Neuronal stem cell (in vitro differentiated cells): ENCODE measurements at places on chromosomes 12 and 14.

DNA sequence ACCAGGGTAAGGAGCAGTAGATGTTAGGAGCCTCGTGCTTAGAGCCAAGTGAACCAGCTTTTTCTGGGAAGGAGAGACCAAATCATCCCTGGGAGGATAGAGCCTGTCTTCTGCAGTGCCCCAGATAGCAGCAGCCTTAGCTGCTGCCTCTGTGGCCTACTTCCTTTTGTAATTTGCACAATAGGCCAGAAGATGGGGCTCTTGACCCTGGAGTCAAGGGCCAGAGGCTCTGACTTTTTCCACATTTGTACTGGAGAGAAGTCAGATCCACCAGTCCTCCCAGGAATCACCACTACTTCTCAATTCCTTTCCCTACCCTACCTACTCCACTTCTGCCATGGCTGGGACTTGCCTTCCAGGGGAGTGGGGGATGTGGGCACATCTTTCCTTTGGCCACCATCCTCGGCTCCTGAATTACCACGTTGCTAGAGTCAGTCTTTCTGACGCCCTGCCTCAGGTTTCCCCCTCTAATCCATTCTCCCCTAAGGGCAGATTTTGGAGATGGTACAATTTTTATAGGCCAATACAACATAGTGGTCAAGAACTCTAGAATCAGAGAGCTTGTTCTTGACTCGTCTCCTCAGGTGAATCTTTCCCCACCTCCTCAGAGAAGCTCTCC is 3.3 kb upstream of the SLC4A8 start:
- H3K36me3 ChIP-seq, result no peaks in the 10 kb centered on the region
- peaks cover 10% of the 10 kb centered on the region for H3K4me1 ChIP-seq
- no peaks in the 10 kb centered on the region for H3K27me3 ChIP-seq
- DNase-seq, result peak; percentile 69

GRCh38 chr12:32446316-32447119 is 47.2 kb downstream of the FGD4 start:
- no peaks in the 10 kb centered on the region for H3K36me3 ChIP-seq
- H3K27me3 ChIP-seq, result no peaks in the 10 kb centered on the region
- DNase-seq, result no peak
- H3K4me1 ChIP-seq, result peaks cover 9% of the 10 kb centered on the region
- no peak overlapping the region for H3K4me3 ChIP-seq
- peak overlapping the region; percentile 18 for H3K27ac ChIP-seq

- no peaks in the 10 kb centered on the region for H3K36me3 ChIP-seq
- H3K4me1 ChIP-seq, result peaks cover 40% of the 10 kb centered on the region
- no peak for DNase-seq
- H3K27me3 ChIP-seq, result no peaks in the 10 kb centered on the region
- no peak overlapping the region for H3K4me3 ChIP-seq
These were observed 67.2 kb upstream of the PTGR2 start for GRCh38 chr14:73784181-73784987.

- no peaks in the 10 kb centered on the region for H3K4me1 ChIP-seq
- no peak for DNase-seq
- H3K27me3 ChIP-seq, result no peaks in the 10 kb centered on the region
- no peaks in the 10 kb centered on the region for H3K36me3 ChIP-seq
These were observed 138.0 kb downstream of the ANO2 start for GRCh38 chr12:5807090-5807414.

- no peaks in the 10 kb centered on the region for H3K36me3 ChIP-seq
- H3K27me3 ChIP-seq, result no peaks in the 10 kb centered on the region
These were observed 34.8 kb downstream of the PLXNC1 start for GRCh38 chr12:94182986-94183707.

- H3K4me3 ChIP-seq, result no peak overlapping the region
- H3K27ac ChIP-seq, result no peak overlapping the region
- H3K36me3 ChIP-seq, result no peaks in the 10 kb centered on the region
- peaks cover 2% of the 10 kb centered on the region for H3K4me1 ChIP-seq
- no peaks in the 10 kb centered on the region for H3K27me3 ChIP-seq
These were observed 118.7 kb upstream of the TMCC3 start for GRCh38 chr12:94769047-94769420.

GRCh38 chr12:94987076-94987669 is 16.3 kb downstream of the NDUFA12 start:
- H3K4me1 ChIP-seq, result peaks cover 7% of the 10 kb centered on the region
- H3K4me3 ChIP-seq, result no peak overlapping the region
- H3K36me3 ChIP-seq, result peaks cover 4% of the 10 kb centered on the region
- no peak overlapping the region for H3K27ac ChIP-seq

GRCh38 chr12:54840244-54840865 is 14.0 kb upstream of the MUCL1 start:
- H3K27ac ChIP-seq, result no peak overlapping the region
- H3K36me3 ChIP-seq, result no peaks in the 10 kb centered on the region
- H3K27me3 ChIP-seq, result no peaks in the 10 kb centered on the region
- no peak overlapping the region for H3K4me3 ChIP-seq
- H3K4me1 ChIP-seq, result no peaks in the 10 kb centered on the region

GRCh38 chr12:89907659-89908058 is 199.0 kb upstream of the ATP2B1 start:
- no peaks in the 10 kb centered on the region for H3K36me3 ChIP-seq
- H3K4me1 ChIP-seq, result no peaks in the 10 kb centered on the region
- H3K27me3 ChIP-seq, result no peaks in the 10 kb centered on the region
- no peak overlapping the region for H3K4me3 ChIP-seq

- no peaks in the 10 kb centered on the region for H3K36me3 ChIP-seq
- H3K4me3 ChIP-seq, result no peak overlapping the region
- no peaks in the 10 kb centered on the region for H3K27me3 ChIP-seq
- peaks cover 11% of the 10 kb centered on the region for H3K4me1 ChIP-seq
These were observed 122.3 kb downstream of the MON2 start for GRCh38 chr12:62588916-62589315.

DNA sequence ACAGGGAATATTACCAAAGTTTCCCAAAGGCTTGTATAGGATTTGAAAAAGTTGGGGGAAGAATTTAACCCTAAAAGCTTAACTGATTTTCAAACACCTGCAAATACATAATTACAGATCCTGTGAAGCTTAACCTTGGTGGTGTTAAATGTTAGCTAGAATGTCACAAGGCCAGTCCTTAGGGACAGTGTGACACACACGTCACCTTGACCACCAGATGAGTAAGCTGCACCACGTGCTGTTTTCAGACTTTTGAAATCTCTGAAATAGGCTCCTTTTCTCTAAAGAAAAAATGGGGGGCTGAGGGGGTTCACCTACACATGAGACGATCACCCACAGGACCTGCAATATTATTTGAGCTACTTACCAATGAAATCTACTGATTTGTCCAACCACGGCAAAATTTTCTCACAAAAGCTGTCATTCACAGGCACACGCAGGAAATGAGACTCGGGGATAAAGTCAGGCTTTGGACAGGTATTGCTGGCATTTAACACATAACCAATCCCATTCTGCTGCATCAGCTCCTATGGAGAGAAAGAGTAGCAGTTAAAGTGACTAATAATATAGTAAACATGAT is 75.9 kb downstream of the DUSP16 start:
- no peak for DNase-seq
- no peak overlapping the region for H3K4me3 ChIP-seq
- H3K27me3 ChIP-seq, result no peaks in the 10 kb centered on the region
- H3K27ac ChIP-seq, result no peak overlapping the region
- no peaks in the 10 kb centered on the region for H3K4me1 ChIP-seq
- H3K36me3 ChIP-seq, result peaks cover 15% of the 10 kb centered on the region

DNA sequence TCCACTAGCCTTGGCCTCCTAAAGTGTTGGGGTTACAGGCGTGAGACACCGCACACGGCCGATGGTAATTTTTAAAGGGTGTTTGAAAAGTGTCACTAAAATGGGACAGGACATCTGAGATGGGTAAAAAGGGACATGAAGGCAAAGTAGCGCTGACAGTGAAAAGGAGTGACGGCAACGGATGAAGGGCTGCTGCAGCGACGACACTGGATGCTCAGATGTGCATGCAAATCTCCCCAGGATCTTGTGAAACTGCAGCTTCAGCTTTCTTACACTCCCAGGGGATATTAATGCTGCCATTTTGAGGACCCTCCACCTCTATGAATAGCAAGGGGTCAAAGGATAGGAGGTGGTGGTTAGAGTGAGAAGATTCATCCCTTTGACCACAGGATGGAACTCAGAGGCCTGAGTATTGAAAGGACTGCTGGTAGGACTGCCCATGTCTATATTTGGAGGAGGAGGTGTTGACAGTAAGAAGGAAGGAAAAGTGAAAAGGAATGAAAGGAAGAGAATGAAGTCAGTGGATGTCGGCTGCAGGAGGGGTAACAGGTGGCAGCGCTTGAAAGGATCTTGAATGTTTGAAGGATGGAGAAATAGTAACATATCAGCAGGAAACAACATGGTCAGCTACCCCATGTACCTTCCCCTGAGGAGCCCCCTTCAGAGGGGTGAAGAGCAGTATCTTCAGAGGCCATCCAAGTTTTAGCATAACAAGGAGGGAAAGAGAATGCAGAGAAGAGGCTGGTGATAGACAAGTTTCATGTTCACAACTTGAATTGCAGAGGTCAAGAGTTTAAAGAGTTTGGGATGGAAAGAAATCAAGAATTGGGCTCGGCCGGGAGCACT is 37.1 kb downstream of the CLIP1 start:
- H3K36me3 ChIP-seq, result peaks cover 29% of the 10 kb centered on the region
- H3K27me3 ChIP-seq, result no peaks in the 10 kb centered on the region
- H3K4me3 ChIP-seq, result no peak overlapping the region
- peaks cover 8% of the 10 kb centered on the region for H3K4me1 ChIP-seq
- DNase-seq, result no peak
- H3K27ac ChIP-seq, result no peak overlapping the region
